Fibroblast of pulmonary artery (primary cell): ENCODE measurements at places on chromosomes 4 and X.

- peak; percentile 23 for DNase-seq
These were observed 1.5 kb downstream of the STARD8 start for GRCh38 chrX:68648960-68649359.

GRCh38 chr4:21901831-21902230 lies 46.7 kb downstream of the KCNIP4 start:
- DNase-seq = peak; percentile 29

- DNase-seq = peak; percentile 91
These were observed 152.6 kb downstream of the GASK1B start for GRCh38 chr4:158020176-158020575.

- peak; percentile 60 for DNase-seq
These were observed 1.9 kb downstream of the GASK1B start for GRCh38 chr4:158170691-158171561.

DNA sequence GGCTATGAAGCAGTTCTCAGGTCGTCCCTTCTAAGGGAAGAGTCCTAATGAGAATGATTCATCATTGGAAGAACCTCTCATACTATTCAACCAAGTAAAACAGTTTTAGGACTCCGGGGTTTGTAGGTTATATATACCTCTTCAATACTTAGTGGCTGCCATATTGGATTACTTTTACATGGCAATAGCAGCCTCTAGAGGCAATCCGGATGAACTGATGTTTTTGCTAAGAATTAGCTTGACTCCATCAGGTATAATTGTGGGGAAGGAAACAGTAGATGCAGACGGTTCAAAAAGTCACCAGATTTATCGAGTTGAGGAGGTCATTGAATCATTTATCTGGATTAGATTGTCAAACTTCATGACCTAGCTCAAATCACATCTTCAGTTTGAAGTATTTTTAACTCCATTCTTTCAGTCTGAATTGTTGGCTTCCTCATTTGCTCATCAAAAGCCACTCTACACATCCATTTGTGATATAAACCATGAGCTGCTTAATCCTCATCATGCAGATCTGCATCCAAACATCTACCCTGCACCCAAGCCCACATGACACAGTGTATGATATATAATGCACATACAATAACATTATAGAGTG lies 28.4 kb downstream of the GUCY1B1 start:
- DNase-seq = peak; percentile 78

- no peak for DNase-seq
These were observed 135.4 kb upstream of the PSAPL1 start for GRCh38 chr4:7569810-7570783.

DNA sequence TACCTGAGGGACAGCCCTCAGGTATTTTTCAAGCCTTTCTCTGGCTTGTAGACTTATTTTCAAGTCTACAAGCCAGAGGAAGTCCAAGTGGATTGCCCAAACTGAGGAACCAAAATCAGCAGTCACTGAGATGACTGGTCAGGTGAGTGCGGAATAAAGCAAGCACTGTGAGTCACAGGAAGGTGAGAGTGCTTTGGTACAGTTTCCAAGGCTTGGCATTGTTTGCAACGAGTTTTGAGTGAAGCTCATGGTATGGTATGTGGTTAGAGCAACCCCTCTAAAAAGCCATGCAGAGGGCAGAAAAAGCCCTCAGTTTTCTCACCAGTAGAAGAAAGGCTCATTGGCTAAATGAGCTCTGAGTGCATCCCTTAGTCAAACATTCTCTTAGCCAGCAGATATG lies 112.8 kb upstream of the EOLA2 start:
- no peak for DNase-seq

GRCh38 chr4:16524911-16525554 lies 298.8 kb upstream of the TAPT1 start:
- DNase-seq = peak; percentile 94

DNA sequence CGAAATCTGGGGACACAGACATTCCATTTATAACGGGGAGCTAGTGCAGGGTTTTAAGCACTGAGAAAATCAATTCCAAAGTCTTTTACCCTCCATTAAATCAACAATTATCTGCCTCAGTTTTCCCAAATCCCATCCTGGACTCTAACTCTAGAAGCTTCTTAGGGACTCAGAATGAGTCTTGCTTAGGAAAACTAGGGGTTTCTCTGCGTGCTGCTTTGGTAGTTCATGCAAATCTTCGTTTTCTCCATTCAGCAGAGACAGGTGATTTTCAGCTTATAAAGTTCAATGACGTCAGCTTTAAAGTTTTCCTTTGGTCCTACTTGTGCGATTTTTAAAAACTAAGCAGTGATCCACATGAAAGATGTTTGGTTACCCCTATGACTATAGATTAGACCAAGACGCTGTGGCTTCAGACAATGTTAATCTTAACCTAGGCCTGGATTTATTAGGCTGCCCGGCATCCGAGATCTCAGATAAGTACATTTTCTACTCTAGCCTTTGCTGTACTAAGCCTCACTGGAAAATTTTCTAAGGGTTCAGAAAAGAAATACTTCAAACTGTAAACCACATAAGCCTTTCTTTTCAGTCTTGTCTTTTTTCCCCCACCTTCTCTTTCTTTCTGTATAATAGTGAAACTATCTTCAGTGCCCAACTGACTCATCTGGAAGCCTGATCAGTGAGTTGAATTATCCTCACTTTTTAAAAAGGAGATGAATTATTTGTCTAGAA lies 121.4 kb upstream of the GATB start:
- DNase-seq = no peak

DNA sequence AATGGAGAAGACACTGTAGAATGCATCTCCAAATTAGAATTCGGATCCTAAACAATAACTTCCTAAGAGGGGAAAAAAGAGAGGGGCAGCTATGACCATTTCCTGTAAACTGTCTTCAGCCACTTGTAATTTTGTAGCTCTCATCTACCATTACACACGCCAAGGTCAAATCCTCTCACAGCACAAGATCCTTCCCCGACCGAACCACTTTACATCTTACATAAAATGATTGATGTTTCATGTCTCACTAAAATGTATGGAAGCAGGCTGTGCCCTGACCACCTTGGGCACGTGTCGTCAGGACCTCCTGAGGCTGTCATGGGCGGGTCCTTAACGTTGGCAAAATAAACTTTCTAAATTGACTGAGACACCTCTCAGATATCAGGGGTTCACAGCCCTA lies 24.1 kb upstream of the PBDC1 start:
- peak; percentile 32 for DNase-seq

DNA sequence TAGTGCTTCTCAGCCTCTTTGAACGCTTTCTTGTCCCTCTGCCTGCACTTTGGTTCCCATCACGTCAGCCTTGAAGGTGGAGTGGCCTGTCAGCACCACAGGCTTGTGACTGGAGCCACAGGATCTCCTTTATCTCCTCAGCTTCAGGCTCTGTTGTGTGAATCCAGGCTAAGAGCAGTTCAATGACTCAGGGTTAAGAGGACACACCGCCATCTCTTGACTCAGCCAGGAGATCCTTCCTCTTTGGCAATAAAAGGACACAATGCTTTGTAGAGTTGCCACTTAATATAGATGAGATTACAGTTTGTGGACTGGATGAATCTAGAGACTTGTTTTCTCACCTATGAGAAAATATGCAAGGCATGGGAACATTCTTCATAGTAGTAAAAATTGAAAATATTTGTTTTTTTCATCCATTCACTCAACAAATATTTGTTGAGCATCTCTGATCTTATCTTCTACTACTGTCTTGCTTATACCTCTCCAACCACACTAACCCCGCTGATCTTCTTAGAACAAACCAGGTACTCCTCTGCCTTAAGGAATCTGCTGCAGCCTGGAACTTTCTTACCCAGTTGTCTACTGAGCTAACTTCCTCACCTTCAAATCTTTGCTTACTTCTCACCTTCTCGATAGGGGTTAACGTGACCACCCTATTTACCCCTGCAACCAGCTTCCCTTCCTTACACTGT lies 62.3 kb downstream of the UCHL1 start:
- no peak for DNase-seq

DNA sequence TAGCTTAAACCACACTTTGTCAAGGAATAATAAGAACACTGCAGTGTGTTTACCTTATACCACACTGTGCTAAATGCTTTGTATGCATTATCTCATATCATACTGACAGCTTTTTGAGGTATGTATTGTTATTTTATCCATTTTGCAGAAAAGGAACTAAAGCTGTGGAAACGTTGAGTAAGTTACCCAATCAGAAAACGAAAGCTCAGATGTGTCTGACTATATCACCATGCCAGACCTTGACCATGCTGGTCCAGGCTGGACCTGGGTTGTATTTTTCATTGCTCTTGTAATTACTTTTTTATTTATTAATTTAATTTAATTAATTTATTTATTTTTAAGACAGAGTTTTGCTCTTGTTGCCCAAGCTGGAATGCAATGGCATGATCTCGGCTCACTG lies 2.1 kb downstream of the HSD17B11 start:
- DNase-seq = no peak

- DNase-seq = no peak
These were observed 19.6 kb downstream of the PRDM5 start for GRCh38 chr4:120902925-120903324.

- peak; percentile 68 for DNase-seq
These were observed 24.3 kb upstream of the NDNF start for GRCh38 chr4:121096629-121097028.

GRCh38 chr4:106418444-106418843 lies 49.9 kb upstream of the GIMD1 start:
- no peak for DNase-seq

DNA sequence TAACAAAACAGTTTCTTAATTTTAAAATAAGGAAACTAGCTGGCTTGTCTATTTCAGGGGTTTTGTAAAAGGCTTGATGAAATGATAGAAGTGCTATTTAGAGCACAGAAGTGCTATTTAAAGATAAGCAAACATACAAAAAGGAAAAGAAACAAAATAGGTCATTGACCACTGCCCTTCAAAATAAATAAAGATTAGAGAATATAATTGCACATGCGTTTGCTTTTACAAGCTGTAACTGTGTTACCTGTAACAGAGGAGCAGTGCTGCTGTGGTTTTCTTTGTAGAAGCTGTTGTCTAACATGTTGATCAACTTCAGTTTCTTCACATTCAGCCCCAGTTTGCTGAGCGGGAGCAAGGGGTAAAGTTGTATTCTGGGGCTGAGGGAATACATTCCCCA lies 63.5 kb downstream of the WNK3 start:
- DNase-seq = no peak

DNA sequence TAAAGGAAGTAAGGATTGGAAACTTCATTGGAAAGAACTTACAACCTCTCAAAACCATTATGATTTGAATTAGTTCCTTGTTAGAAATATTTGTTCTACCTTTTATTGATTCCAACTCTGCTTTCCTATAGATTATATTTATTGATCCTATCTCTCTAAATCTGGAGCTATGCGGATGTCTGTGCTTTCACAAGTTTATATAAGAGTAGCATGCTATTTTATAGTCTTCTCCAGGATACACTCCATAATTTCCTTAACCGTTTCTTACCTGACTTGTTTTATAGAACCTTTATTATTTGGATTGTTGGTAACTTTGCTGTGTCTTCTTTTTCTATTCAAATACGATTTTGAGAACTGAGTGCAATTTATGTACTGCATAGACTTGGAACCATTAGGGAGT lies 668.1 kb downstream of the RAPGEF2 start:
- DNase-seq = no peak

DNA sequence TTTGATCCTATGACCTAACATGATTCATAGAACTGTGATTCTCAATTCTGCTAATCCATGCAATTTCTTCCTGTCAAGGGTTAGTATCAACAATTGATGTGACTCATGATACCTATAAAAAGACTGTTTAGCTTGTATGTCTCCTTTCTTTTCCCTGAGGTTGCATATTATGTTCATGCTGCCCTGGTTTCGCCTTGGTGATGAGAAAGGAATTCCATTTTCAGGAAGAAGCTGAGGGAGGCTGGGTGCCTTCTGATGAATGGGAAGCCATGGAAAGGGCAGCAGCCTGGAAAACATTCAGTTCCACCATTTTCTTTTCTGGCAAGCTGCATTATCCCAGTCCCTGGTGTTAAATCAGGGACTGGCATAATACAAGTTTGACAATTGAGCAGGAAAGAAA lies 976.5 kb downstream of the RPA4 start:
- DNase-seq = no peak

GRCh38 chr4:124710015-124710741 lies 2.4 kb downstream of the ANKRD50 start:
- DNase-seq = peak; percentile 35

DNA sequence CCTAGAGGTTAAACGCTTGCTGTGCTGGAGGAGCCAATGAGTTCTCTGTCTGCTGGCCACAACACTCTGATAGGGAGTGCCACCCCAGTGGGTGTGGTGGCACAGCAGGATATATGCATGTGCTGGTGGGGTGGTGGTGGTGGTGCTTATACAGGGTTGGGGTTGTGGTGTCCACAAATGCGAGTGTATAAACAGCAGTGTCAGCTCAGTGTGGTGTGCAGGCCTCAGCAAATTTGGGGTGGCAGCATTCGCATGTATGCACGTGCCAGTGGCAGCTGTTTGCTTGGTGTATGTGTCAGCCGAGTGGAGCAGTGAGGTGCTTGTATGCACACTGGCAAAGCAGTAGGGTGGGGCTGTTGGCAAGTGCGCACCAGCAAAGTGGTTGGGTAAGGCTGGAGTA lies 157.4 kb downstream of the FAM47A start:
- DNase-seq = no peak

DNA sequence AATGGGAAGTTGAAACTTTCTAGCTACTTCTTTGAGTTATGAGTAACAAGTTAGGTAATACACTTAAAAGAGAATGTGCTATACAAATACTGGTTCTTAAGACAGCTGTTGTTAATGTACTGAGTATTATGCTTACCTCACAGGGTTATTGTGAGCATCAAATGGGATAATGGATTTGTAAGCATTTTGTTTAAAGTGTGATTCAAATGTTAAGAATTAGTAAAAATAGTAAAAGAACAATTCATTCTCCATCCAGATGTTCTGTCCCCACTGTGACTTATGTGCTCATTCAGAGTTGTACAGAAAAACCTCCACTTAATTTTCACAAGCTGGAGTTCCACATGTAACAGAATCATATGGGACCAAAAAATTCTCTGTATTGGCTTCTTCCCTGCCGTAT lies 63.6 kb downstream of the AR start:
- DNase-seq = no peak

GRCh38 chrX:14670819-14671218 lies 141.5 kb downstream of the GLRA2 start:
- DNase-seq = no peak

DNA sequence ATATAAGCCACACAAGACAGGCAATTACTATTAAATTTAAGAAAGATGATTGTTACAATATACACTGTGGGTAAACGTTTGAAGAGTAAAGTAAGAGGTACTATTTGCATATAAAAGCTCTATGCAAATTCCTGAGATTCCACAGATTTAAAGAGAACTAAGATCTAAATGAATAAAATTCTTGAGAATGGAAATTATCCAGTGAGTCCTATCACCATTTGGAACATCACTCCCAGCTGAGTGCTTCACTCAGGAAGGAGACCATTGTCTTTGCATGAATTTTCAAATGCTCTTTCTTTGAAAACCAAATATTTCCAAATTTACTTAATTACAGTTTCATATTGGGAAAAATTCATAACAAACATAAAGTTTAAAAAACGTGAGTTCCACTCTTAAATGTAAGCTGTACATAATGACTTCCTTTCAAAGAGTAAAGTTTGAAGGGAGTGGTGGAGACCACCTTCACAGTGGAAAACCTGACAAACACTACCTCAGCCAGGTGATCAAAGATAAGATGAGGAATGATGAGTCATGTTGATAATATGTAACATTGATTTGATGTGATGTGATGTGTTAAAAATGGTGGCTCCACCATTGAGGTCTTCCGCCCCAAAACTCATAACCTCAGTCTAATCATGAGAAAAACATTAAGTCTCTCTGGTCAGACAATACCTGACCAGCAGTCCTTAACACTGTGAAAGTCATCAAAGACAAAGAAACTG lies 159.9 kb downstream of the BANK1 start:
- DNase-seq = no peak

- no peak for DNase-seq
These were observed 47.6 kb downstream of the CCNG2 start for GRCh38 chr4:77204621-77205020.
